H9 (cell line): ENCODE measurements at places on chromosomes 12 and 14. TPM values are rescaled to one million over a fixed set of nuclear protein-coding genes. Genes with fewer than 3 reads are reported as not detected.

- no peak for DNase-seq
Observed at GRCh38 chr12:93333828-93334227, 43.9 kb upstream of the NUDT4 start.

- DNase-seq: no peak
Observed at GRCh38 chr12:45257185-45257930, 41.5 kb downstream of the ANO6 start.

The TPPP2 gene
- not detected in 2 replicates for total RNA-seq

DNA sequence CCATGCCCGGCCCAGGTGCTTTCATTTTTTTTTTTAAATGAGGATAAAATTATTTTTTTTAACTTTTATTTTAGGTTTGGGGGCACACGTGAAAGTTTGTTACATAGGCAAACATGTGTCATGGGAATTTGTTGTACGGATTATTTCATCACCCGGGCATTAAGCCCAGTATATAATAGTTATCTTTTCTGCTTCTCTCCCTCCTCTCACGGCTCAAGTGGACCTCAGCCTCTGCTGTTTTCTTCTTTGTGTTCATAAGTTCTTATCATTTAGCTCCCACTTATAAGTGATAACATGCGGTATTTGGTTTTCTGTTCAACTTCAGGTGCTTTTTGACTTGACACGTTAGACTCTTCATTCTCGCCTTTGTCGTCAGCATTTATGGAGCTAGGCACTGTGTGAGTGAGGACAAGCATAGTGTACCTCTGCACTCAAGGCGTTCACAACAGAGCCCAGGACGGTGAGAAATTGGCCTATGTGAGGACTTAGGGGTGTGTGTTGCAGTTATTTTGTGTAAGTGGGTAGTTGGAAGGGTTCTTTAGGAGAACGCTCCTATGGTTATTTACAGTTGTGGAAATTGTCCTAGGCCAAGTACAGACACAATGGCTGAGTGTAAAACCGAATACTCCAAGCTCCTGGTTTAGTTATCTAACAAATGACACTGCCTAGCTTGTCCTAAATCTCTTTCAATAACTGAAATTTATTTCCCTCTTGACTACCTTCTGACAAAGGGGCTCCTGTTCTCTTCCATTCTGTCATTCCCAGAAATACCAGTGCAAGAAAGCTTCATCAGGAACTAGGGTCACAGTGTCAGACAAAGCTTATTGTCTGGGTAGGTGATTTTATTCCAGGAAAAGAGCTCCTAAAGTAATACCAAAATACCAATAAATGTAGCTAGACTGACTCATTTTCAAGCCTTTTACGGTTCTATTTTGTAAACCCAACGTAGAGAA, 200.5 kb upstream of the PRICKLE1 start:
- DNase-seq: no peak

The CCDC197 gene
- total RNA-seq: not detected in 2 replicates

The PGF gene
- 2.3 and 2.8 TPM in 2 replicates for total RNA-seq

GRCh38 chr12:92574051-92574783, 128.6 kb upstream of the PLEKHG7 start:
- peak; percentile 71 for DNase-seq

The PLXNC1 gene
- total RNA-seq: 0.53 and 1.2 TPM in 2 replicates

DNA sequence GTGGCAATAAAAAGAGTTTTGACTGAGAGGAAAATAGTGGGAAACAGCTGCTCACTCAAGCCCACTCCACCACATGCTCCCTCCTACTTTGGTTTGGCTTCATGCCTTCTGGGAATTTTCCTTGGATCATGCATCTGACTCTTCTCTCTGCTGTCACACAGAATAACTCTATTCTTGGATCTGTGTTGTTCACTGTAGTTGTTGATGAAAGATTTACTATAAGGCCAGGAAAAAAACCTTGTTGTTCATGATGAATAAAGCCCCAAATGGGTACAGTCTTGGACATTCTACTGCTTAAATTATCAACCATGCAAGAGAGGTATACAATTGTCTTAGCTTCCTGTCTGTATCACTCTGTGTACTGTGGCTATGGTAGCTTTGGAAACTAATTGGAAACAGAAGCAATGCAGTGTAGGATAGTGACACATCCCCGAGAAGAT, 70.5 kb downstream of the TMX1 start:
- DNase-seq: no peak

The NOVA1 gene
- total RNA-seq: 11.4 and 13.8 TPM in 2 replicates

The WIF1 gene
- 0.42 and 0.98 TPM in 2 replicates for total RNA-seq

DNA sequence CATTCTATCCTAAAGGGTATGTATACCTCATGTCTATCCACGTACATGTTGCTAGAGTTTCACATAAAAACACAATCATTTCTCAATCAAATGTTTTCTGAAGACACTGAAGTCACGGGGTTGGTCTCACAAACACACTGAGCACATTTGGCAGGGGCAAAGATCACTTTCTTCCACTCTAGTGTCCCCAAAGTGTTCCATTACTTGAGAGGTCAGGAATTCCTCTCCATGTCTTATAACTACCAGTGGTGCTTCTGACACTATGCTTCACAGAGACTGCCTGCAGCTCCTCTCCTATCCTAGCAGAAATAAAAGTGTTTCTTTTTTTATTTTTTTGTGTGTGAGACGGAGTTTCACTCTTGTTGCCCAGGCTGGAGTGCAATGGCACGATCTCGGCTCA, 19.1 kb downstream of the ZFYVE1 start:
- no peak for DNase-seq

The IFI27L2 gene
- 28.6 and 32.5 TPM in 2 replicates for total RNA-seq

GRCh38 chr14:78586681-78587080, 416.5 kb downstream of the NRXN3 start:
- DNase-seq: no peak

GRCh38 chr12:42585154-42585840, 4.2 kb downstream of the PRICKLE1 start:
- no peak for DNase-seq

DNA sequence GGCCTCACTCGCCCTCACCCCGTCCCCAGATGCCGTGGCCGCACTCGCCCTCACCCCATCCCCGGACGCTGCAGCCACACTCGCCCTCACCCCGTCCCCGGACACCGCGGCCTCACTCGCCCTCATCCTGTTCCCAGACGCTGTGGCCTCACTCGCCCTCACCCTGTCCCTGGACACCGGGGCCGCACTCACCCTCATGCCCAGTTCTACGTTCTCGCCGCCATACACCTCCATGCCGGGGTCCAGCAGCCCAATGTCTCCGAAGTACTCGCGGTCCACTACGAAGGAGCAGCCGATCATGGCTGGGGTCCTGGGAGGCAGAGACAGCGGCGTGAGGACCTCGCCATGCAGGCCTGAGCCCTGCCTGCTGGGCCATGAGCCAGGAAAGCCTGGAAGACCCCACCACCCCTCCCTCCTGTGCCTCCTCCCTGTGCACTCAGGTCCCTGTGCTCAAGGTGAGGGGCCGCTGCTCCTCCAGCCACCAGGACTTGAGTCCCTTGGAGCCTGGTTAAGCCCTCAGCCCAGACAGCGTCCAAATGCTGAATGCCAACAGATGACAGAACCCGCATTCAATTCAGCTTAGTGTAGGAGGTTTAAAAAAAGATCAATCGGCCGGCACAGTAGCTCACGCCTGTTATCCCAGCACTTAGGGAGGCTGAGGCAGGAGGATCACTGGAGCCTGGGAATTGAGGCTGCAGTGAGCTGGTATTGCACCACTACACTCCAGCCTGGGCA, 81.5 kb downstream of the GALNT9 start:
- DNase-seq: no peak

GRCh38 chr12:106341086-106341877, 16.3 kb upstream of the POLR3B start:
- DNase-seq: no peak

- DNase-seq: peak; percentile 19
Observed at GRCh38 chr12:38157274-38157932, 159.2 kb upstream of the ALG10B start.

DNA sequence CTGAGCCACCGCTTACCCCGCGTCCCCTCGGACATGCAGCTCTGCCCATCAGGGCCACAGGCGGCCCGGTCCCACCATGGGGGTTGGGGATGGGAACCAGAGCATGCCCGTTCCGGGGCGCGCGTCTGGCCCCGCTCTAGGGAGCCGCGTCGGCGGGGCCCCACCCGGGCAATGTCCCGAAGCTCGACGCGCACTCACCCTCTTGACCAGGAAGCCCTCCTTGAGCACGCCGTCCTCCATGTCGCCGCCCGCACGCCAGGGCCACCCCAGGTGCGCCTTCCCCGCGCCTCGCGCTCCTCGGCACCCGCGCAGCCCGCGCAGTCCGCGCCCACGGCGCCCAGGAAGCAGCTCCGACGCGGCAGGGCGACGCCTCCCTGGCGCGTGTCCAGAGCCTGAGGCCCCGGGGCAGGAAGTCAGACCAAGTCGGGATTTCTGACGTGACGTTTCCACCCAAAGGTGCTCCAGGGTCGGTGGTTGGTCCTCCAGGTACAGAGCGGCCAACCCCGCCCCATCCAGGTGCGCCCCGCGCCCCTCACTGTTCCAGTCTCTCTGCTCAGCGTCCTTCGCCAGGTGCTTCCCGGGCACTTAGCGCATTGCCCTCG, at the start of gene PLEK2:
Gene PLEK2, minus strand, starts transcription at position 346 of the 602 bp plus-strand sequence. Its CDS starts 106 bp downstream, at position 240.
- DNase-seq: no peak

The TBC1D30 gene
- total RNA-seq: 1.6 and 2.2 TPM in 2 replicates

- DNase-seq: no peak
Observed at GRCh38 chr14:77248666-77249065, 22.3 kb downstream of the NGB start.

DNA sequence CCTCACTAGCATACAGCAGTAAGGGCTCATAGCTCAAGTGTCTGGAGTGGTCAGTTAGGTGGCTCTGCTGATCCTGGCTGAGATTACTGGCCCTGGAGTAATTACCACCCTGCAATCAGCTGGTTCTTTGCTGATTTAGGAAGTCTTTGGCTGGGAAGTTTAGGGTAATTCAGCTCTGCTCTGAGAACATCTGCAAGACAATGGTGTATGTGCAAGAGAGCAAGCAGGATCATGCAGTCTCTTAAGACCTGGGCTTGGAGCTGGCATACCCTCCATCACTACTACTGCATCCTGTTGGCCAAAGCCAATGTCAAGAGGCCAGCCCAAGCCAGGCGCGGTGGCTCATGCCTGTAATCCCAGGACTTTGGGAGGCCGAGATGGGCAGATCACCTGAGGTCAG, 159.0 kb downstream of the NDUFA12 start:
- no peak for DNase-seq

The TMPRSS12 gene
- total RNA-seq: not detected in 2 replicates

- no peak for DNase-seq
Observed at GRCh38 chr12:123095078-123095881, 55.6 kb downstream of the PITPNM2 start.

The PTHLH gene
- total RNA-seq: 0.35 and 0.39 TPM in 2 replicates

- DNase-seq: no peak
Observed at GRCh38 chr12:77746096-77746495, 84.6 kb upstream of the NAV3 start.

The FAM222A gene
- total RNA-seq: 2.8 and 3.2 TPM in 2 replicates

DNA sequence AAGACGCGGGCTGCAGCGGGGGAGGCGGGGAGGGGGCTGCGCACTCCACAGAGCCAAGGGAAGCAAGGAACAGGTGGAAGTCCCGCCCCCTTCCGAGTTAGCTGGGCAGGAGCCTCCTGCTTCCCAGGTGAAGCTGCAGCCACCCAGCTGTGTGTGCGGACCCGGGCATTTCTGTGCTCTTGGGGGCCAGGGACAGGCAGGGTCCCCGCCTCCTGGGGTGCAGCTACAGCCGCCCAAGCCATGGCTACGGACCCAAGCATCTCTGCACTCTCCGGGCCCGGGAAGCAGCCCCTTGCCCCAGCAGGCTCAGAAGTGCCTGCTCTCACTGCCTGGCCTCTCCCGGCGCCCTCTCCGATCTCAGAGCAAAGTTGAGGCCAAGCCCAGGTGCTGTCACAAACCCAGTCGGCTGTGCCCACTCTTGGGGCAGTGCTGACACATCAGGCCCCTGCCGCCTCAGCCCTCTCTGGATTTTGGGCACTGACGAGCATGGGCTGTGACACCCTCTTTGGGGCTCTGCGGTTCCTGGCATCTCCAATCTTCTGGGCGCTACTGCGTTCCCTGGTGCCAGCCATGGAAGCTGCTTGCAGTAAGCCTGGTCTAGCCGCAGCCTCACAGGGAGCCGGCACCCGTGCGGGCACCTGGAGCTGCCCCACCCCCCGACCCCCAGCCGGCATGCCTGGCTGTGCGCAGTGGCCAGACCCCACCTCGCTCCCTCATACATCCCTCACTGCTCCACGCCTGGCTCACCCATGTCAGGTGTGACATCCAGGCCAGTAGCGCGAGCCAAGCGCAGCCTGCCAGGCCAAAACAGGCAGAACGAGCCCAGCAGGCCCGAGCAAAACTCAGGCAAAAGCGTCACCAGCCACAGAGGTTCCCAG, 8.5 kb upstream of the MGAT4C start:
- DNase-seq: peak; percentile 95

The VRTN gene
- total RNA-seq: 104 and 105 TPM in 2 replicates

DNA sequence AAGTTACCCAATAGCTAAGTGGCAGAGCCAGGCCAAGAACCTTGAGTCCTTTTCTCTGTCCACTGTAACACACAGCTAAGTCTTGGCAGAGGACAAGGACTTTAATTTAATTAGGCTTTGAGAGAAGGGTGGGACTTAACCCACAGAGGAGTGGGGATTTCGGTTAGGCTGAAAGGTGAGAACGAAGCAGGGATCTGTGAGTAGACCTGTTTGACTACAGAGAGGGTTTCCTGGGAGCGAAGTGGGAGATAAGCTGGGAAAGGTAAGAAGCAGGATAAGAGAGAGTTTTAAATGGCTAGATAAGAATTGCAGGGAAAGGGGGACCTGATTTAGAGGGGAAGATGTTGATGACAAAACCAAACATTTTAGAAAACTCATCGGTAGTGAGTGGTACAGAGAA, 2.0 kb upstream of the PPFIBP1 start:
- no peak for DNase-seq

The ATL1 gene
- 3.0 and 3.2 TPM in 2 replicates for total RNA-seq

- DNase-seq: peak; percentile 76
Observed at GRCh38 chr12:119208626-119209061, 29.9 kb downstream of the HSPB8 start.

DNA sequence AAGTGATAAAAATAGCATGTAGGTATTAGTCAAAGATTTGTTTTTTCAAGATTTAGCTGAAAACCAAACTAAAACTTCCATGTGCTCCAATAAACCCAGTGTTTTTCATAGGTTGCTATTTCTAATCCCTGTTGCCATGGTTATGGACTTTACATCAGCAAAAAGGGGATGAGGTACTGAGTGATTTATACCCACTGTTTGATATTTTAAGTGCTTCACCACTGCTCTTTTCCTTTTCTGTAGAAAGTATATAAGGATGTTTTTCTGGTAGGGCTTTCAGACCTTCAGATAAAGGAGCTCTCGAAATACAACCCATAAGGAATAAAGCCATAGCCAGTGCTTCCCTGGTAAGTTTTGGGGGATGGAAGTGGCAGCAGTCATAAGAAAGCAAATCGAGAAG, at the start of gene OTOGL:
Gene OTOGL, plus strand, starts transcription at position 279 of the 400 bp plus-strand sequence. CDS start 109,895 bp downstream, outside the sequence.
- no peak for DNase-seq
